ENCODE measurements at places on chromosomes 11 and 22.
A peak's percentile ranks its signal among the peaks of the same experiment; 100 is the strongest.

DNA sequence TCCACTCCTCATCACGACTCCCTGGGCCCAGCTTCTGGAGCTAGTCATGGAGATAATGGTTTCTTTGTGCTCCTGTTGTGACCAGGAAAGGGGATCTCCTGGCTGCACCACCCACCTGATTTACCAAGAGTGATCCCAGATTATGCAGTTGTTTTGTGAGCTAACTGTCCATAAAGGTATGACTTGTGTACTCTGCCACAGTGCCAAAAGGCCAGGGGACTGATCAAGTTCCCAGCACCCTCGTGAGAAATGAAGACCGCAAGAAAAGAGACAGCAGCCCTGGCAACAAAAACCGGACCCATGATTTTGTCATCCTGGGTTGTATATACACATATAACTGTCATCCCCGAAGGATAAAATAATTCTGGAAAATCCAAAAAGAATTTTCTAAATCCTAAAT, 26.6 kb downstream of the TUB start:
- no peak for DNase-seq

DNA sequence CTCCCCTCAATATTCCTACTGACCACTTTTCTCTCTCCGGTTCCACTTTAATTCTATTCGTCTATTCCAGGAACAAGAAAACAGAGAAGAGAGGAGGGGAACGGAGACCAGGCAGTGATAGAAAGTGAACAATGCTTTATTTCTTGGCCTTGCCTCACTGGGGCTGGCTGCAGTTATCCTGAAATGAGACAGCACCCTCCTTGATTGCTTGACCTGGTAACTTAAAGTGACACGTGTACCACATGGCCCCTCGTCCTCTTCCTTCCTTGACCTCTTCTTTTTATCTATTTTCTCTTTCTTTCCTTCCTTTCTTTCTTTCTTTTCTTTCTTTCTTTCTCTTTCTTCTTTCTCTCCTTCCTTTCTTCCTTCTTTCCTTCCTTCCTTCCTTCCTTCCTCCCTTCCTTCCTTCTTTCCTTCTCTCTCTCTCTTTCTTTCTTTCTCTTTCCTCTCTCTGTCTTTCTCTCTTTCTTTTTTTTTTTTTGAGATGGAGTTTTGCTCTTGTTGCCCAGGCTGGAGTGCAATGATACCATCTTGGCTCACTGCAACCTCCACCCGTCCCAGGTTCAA, 52.8 kb upstream of the CLMP start:
- DNase-seq, result no peak

- DNase-seq, result no peak
These were observed 28.8 kb downstream of the CCT8L2 start for GRCh38 chr22:16563555-16564520.

- no peak for DNase-seq
These were observed 60.6 kb upstream of the TCF20 start for GRCh38 chr22:42331014-42331413.

- no peak for DNase-seq
These were observed at the start of gene MMP10 for GRCh38 chr11:102780491-102780918. MMP10 (minus strand) TSS chr11:102780628; CDS start chr11:102780591, 37 bp downstream.

GRCh38 chr11:104366321-104366734, 202.4 kb upstream of the PDGFD start:
- DNase-seq, result no peak

DNA sequence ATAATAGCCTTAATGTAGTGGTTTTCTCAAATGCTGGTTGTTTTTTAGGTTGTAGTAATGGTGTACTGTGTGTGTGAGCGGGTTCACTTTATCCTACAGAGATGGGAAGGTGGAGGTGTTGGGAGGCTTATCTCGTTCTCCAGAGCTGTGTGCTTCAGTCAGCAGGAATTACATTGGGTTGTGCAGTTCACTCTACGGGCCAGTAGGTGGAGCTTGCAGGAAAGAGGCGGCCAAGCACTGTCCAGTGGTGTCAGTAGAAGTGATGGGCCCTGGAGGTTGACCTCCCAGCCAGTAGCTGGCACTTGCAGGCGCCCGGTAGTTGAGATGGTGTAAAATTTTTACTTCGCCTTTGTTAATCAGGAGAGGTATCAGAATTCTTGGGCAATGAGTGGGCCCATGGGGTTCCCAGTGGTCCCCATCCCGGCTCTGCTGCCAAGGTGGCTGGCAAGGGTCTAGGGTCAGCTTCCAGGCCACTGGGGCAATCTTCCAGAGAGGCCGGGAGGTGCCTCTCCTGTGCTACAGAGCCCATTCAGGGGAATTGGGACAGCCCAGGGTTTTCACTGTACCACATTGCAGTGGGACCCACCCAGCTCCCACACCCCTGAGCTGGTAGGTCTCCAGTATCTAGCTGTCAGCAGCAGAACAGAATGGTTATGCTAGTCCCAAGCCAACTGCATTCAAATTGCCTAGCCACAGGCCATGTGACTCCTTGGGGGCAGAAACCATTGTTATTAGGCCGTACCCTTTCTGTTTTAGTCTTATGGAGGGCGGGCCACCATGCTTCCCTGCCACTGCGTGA, 43.9 kb downstream of the BIRC2 start:
- DNase-seq, result peak; percentile 64

GRCh38 chr22:19109198-19110063, 12.8 kb downstream of the DGCR2 start:
- DNase-seq, result no peak

DNA sequence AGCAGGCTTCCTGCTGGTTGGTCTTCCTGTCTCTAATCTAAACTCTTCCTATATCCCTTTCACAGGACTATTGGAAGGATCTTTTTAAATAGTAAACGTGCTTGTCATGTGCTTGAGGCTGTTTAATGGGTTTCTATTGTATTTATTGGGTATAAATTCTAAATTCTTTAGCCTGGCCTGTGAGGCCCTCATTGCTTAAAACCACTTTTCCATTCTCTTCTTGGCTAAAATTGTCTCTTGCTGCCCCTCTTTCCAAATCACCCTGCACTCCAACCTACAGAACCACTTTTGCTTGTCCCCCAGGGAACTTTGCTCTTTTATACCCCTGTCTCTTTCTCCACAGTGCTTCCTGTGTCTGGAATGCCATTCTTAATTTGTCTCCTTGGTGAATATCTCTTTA, 46.4 kb upstream of the MUC15 start:
- no peak for DNase-seq

DNA sequence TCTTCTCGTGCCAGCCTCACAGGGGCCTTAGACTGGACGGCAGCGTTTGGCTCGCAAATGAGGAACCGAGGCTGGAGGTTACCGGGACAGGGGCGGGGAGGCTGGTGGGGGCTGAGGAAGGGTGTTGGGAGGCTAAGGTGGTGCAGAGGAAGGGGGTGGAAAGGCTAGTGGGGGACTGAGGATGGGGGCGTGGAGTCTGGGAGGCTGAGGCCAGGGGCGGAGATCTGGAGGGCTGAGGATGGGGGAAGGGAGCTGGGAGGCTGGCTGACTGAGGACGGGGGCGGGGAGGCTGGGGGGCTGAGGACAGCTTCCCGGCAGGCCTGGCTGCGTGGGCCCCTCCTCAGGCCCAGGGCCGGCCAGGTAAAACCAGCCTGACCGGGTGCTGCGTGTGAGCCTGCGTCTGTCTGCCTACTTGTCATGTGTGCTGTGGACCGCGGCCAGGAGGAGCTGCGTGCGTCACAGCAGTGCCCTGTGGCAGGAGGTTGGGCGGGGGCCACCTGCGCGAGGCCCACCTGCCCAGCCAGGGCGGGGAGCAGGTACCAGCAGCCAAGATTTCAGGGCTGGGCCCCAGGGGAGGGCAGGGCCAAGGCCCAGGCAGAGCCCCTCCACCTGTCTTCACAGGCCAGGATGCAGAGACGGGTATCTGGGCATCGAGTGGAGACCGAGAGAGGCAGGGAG, 9.4 kb upstream of the PIM3 start:
- DNase-seq, result peak; percentile 72

- DNase-seq, result no peak
These were observed 583.9 kb upstream of the API5 start for GRCh38 chr11:42727879-42728278.

DNA sequence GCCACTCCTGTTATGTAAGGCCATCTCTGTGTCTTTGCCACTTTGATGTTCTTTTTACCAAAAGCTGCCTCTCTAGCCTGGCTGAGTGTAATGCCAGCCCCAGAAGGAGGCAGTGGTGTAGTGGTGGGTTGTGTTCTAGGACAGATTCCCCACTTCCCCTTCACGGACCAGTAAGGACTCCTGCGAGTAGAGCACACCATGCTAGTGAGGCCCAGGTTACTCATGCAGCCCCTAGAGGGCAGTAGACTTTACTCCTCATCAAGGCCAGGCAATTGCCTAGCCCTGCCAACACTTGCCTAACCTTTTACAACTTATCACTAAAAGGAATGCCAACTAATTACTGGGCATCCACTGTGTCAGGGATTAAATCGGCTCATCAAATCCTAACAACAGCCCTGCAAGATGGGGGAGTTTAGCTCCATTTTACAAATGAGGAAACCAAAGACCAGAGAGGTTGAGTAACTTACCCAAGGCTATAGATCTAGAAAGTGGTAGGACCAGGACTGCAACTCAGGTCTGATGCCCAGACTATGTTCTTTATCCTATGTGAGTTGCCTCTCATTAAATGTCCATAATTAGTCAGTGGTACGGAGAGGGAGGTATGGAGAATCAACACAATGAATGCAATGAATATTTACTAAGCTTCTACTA, 75.3 kb downstream of the APIP start:
- no peak for DNase-seq

DNA sequence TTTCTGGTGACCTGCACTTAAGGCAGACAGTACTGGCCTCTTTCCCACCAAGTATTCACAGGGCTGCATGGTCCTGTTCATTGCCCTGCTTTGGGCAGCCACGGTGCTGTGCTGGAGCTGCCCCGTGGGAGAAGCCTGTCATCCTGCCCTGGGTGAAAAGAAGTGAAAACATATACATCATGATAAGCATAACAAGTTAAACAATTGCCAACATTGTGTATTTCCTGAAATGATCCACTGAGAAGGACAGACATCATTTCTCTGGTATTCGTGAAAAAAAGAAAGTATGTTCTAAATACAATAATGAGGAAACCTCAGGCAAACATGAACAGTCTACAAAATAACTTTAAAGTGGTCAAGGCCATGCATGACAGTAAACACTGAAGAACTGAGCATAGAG, 393.1 kb downstream of the TMEM135 start:
- DNase-seq, result no peak

DNA sequence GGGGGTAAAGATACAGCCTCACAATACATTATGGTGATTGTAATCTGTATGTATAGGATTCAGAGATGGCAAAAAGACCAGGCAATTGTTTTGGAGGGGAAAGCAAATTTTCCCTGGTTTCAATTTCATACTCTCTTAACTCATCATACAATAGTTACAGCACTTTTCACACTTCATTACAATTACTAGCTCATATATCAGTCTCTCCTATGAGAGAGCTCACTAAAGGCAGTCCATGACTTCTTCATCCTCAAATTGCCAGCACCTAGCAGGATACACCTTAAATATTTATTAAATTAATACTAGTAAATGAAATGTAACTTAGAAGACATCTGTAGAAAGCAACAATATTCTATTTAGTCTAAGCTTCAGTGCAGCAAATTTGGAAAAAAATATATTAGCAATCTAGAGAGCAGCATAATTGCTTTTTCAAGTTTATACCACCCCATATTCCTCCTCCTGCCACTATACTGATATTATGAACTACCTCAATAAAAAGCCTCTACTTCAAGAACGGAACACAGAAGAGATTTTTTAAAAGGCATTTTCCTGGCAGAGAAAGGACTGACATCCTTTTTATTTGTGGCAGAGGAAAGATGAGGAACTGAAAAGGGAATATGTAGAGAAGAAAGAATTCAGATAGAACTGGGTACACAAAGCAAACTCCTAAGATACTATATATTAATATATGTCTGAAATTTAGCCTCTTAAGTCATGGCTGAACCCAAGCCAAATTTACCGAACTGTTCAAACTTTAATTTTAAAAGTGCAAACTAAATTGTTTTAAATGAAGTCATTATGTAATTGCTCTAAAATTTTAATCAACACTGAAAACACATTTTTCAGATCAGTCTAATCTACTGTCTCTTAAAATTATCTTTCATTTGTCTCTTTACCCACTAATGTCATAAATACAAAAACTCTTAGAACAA, 27.7 kb downstream of the PICALM start:
- DNase-seq, result no peak

Measured in activated T-cell treated with anti-CD3 and anti-CD28 coated beads, Interleukin-2, amount 50 U/mL, for 24 hours (primary cell).